ENCODE measurements at places on chromosomes 13 and 19.

GRCh38 chr19:39752795-39753194 is 15.0 kb upstream of the CLC start:
- DNase-seq, result no peak

GRCh38 chr19:32829345-32829896 is 40.1 kb downstream of the SLC7A9 start:
- DNase-seq, result no peak

- no peak for DNase-seq
Measured at GRCh38 chr13:83568019-83568418, 314.3 kb downstream of the SLITRK1 start.

DNA sequence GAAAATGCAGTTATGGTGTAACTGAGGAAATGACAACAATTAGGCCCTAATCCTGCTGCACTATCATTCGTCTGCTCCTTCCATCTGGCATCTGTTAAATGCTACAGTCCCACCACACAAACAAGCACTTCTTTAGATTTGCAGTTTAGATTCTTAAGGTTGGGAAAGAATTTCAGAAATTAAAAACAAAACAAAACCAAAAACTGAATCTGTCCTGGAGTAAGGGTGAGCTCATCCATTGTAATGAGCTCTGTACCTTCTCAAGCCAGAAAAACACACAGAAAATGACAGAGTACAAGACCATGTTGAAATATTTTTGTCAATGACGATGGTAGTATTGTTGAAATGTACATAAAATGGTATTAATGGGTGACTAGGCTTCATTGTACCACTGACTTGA is 28.3 kb downstream of the SMAD9 start:
- no peak for DNase-seq

DNA sequence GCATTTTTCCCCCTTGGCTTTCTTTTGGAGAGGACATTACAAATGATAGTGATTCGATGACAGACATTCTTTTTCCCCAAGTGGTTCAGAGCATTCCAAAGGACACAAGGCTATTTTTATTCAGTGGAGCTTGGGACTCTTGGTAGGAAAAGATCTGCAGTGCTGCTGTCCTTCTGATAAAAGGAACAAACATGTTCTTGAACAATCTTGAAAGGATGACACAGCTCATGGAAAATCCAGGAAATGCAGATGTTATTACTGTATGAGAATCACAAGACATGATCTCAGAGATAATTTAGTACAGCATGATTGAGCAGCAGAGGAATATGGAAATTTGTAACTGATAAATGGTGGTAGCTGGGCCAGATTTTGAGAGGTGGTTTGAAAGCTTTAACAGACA is 96.2 kb upstream of the RFC3 start:
- DNase-seq, result no peak

DNA sequence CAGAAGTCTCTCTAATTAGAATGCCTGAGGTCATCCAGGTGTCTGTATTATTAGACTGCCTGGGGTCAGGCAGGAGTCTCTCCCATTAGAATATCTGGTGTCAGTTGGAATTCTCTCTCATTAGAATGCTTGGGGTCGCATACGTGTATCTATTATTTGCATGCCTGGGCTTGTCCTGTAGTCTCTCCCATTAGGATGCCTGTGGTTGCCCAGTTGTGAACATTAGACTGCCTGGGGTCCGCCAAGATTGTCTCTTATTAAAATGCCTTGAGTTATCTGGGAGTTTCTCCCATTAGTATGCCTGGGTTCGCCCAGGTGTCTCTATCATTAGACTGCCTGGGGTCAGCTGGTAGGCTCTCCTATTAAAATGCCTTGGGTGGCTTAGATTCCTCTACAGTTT is 1494.7 kb downstream of the UQCRFS1 start:
- DNase-seq, result no peak
